ENCODE measurements at places on chromosomes 11 and 22.

- DNase-seq = no peak
Observed at GRCh38 chr11:76682106-76682505, 11.6 kb upstream of the LRRC32 start.

- no peak for DNase-seq
Observed at GRCh38 chr11:1008001-1008802, 28.3 kb downstream of the MUC6 start.

DNA sequence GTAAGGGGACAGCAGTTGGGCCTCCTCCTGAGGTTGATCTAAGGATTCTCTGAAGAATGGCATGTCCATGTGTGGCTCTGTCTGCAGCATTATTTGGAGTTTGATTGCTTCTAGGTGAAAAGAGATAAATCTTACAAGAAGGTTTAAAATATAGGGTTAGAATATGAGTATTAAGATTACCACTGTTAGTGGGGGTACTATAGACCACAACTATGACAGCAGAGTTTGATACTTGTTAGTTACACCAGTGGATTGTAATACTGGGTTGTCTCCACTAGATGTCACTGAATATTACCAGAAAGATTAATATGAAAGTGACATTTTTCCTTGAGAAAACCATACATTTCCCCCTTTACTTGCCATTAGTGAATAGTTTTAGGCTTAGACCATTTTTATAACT is 47.9 kb downstream of the ZNF280B start:
- no peak for DNase-seq

DNA sequence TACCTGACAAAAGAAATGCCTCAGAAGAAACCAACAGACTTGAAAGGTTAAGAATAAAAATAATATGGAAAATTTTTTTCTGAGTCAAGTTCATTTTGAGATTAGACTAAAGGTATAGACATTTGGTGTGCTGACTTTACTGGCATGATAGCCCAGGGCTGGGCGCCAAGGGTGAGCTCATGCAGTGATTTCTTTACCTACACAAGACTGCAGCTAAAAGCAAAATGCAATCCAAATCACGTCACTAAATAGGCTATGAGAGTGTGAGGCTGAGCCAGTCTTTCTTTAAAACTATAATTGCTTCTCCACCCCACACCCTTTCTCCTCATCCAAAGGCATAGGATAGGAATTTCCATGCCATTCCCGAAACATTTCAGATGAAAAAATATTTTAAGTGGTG is 196.5 kb downstream of the FAM76B start:
- DNase-seq = no peak

DNA sequence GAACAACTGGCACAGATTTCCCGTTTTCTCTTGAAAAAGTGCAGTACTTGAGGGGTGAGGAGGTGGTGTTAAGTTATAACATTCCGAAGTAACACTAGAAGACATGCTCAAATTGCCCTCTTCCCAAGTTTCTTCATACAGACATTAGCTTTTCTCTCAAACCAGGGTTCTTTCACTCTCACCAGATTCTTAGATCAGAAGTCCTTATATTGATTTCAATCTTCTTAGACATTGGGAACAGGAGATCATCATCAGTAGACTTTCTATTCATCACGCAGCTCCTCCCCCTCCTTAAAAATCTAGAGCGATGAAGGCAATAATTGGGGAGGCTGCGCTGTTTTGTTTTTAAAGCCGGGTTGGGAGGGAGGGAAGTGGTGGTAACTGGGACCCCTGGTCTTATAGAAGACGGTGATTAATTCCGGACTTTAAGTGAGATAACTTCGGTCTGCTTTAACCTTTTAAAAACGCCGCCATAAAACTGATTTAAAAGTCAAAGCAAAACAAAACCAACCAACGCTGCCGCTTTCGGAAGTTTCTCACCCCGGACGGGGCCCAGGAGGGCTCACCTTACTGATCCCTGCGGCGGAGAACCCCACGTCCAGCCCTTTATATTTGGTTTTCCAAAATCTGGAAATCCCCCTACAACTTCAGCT is 665 bp downstream of the USP28 start:
- peak; percentile 11 for DNase-seq

DNA sequence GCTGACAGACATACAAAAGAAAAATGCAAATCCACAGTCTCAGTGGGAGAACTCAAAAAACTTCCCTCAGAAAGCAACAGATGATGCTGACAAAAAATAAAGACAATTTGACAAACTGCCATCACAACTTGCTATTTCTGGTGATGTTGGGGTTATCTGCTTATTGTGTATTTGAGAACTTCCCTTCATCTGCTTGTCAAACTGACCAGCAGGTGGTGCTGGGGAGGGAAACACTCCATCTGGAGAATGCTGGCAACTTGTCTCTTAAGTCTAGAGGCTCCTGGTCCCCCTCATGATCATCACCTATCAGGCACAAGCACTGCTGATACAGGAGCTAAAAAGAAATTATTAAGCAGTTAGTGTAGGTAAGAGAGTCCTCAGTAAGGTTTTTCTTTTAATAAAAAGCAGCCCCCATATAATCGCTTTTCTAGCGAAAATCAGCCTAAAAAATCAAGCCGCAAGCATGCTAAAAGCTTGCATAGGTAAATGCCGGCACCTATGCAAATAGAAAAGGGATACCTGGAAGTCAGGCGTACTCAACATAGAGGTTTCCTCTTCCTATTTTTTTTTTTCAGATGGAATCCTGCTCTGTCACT is 9.8 kb upstream of the FAM111B start:
- peak; percentile 44 for DNase-seq

- no peak for DNase-seq
Observed at GRCh38 chr11:8034106-8034585, 46.9 kb upstream of the TUB start.

GRCh38 chr22:23090457-23090835 is 20.1 kb downstream of the GNAZ start:
- no peak for DNase-seq

GRCh38 chr11:70808686-70809375 is 410.5 kb downstream of the CTTN start:
- no peak for DNase-seq

GRCh38 chr22:34834059-34834458 is 231.9 kb upstream of the ISX start:
- no peak for DNase-seq

DNA sequence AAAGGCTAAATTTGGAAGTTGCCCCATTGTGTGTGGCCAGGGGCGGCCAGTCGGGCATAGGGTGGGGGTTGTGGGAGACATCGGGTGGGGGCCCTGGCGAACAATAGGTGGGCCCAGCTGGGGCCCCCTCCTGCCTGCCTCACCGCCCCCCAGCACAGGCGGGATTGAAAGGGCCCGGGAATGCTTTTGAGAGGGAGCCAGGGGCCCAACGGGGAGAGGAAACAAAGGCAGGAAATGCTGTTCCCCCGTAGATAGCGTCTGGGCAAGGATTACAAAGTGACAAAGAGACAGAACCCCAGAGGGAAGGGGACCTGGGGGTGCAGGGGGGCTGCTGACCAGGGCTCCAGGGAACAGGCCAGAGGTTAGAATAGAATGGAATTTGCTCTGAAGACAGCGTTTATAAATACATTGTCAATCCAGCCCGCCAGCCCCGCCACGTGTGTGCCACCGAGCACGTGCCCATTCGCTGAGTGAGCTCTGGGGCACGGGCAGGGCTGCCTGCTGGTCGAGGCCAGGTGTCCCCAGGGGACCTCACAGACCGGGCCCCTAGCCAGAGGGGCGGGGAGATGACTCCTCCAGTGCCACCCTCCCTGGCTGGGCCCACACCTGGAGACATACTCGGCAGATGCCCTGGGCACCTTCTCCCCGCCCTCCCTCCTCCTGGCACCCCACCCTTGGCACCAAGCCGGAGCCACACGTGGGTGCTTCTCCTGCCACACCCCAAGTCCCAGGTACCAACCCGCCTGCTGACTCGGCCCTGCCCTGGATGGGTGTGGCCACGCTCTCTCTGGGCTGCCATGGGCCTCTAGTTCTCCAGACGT is 9.7 kb downstream of the PDGFB start:
- no peak for DNase-seq

GRCh38 chr11:3866206-3866605 is 10.7 kb downstream of the STIM1 start:
- DNase-seq = no peak

DNA sequence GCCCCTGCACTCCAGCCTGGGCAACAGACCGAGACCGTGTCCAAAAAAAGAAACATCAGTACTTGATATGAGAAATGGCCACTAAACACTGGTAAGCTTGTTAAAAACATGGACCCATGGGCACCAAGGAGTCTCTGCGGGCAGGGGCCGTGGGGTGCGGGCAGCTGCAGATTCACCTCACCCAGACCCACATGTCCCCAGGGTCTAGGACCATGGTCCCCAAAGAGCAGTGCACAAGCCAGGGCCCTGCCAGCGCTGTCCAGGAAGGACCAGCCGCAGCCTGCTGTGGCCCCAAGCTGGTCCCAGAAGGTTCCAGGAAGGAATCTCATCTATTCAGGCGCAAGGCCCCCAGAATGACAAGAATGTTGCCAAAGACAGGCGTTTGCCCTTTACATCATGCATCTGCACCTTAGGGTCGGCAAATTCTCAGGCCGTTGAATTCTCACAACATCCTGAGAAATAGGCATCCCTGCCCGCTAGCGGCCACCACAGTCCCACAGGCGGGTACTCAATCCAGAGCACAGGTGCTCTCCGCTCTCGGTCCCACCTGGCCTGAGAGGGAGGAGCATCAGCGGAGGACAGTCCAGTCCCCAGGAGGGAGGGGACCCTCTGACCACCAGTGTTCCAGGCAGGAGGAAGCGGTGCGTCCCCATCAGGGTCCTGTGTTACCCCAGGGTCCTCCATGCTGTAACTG is 9.5 kb downstream of the YPEL1 start:
- no peak for DNase-seq

Measured in SW 1271 (cell line).